ENCODE measurements at places on chromosomes 6 and 20.
A peak's percentile ranks its signal among the peaks of the same experiment; 100 is the strongest.

DNA sequence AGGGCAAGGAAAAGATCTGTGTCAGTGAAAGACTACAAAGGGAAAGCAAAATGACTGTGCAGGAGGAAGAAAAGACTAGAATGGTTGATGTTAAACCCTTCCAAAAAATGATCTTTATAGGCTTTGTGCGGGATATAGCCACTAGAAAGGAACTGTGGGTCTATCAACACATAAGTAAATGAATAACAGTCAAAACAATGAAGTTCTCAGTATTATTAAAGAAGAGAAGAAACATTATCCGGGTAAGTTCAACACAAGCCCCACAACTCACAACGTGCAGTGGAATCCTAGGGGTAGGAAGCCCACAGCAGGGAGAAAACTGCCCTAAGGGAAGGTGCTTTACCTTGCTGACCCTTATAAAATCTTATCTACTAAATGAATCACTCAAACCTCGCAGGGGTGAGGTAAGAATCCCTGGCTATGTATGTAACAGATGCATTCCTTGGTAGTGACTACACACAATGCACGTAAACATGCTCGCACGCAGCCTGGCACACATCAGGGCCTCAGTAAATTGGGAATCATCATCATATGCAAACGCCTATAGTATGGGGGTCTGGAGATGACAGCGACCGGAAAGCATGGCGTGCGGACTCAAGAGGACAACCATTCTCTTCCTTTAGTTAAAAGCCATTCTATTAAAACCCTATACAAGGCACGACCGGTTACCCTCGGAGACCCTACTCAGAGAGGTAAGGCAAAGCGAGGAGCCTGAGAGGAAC is 11.3 kb downstream of the TFAP2A start:
- peak; percentile 90 for DNase-seq

DNA sequence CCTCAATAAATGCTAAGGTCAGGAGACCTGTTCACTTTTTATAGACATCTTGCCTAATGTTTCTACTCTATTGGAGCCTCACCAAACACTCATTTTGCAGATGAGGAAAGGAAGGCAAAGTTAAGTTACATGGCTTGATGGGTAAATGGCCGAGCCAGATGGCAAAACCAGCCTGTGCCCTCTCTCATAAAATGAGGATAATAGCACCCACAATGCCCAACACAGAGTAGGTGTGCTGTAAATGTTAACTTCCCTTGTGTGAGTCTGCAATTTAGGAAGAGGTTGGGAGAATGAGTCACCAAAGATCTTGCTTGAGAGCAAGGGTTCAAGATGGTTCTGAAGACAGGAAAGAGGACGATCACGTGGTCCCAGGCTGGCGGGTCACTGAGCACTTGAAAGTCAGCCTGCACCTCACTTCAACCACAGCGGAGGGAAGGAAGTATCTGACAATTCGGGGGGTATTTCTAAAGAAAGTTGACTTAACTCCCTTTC is 3.3 kb downstream of the KCNK5 start:
- no peak for DNase-seq

GRCh38 chr6:114465511-114465910 is 122.7 kb upstream of the HS3ST5 start:
- no peak for DNase-seq

- DNase-seq: no peak
Measured at GRCh38 chr20:58542411-58543095, 27.4 kb upstream of the APCDD1L start.

- DNase-seq: no peak
Measured at GRCh38 chr6:134132494-134133141, 80.2 kb upstream of the SLC2A12 start.

DNA sequence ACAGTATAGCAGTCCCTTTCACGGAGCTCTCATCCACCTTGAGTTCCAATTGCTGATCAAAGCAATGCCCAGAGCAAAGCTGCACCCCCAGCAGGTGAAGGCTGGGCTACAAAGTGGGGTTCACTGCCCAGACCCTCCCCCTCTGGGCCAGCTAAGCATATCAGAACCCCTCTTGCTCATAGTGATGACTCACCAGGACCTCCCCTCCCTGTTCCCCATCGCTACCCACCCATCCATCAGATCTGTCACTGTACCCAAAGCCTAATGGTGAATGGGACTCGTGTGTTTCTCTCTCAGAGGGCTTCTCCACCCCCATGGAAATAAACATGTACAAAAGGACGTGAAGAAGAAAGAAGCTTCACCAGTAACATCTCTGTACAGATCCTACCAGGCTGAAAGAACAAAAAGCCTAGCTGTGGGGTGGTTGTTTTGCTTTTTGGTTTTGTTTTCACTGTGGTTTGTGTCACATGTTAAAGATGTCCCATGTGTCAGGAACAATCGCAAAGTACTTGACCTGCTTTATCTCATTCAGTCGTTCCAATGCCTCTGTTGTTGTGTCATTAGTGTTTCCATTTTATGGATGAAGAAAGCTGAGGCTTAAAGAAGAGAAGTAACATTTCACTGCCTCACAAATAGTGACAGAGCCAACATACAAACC is 518.5 kb downstream of the CD83 start:
- no peak for DNase-seq

GRCh38 chr6:154111025-154111424 is 72.0 kb downstream of the OPRM1 start:
- DNase-seq: no peak

- DNase-seq: peak; percentile 79
Measured at GRCh38 chr6:112665815-112666214, 318.7 kb downstream of the RFPL4B start.

DNA sequence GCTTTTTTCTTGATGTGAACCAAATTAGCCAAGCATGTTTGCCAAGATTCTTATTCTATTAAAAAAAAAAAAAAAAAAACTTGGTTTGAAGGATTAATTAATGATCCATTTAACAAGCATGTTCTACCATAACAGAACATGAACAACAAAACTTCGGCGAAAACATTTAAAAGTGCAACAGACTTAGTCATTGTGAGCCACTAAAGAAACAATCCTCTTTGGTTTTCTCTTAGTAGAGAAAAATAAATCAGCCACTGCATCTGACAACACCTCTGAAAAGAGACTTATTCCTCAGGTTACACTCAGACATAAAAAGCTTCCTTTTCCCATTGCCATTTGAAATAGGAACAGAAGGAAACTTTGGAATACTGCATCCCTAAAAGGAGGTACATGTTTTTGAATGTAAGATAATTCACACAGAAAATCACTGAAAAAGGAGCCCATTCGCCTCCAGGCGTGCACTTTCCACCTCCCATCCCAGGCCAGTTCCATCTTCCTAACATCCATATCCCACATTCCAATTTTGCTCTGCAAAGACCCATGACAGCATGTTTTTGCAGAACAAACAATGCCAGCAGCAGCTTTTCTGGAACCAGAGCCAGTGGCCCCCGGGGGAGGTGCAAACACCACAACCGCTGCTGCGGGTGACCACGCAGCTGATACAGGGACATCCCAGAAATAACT is 79.5 kb downstream of the ZMYND8 start:
- peak; percentile 63 for DNase-seq

DNA sequence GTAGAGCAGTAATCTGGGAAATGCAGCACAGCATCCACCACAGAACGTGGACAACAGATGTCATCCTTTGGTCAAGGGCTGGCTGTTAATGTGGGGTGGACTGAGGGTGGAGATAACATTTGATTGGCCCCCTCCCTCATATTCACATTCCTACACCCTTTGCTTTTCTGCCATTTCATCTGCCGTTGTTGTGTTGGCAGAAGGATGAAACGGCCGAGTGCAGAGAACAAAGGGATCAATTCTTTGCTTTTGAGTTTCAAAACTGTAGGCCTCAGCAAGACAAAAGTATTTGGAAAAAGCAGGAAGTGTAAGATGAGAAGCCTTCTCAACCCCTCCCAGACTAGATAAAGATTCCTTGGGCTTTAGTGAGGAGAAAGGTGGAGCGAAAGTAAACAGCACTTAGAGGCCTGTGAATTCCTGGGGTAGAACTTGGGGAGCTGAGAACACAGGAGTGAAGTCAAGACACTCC is 74.2 kb upstream of the PHIP start:
- no peak for DNase-seq

GRCh38 chr6:9494864-9495263 is 920.0 kb downstream of the TFAP2A start:
- peak; percentile 58 for DNase-seq

GRCh38 chr6:112680091-112680490 is 333.0 kb downstream of the RFPL4B start:
- DNase-seq: peak; percentile 54

- DNase-seq: no peak
Measured at GRCh38 chr20:57374343-57374930, 16.8 kb upstream of the RBM38 start.

GRCh38 chr6:81172056-81172740 is 580.3 kb downstream of the TENT5A start:
- peak; percentile 75 for DNase-seq

DNA sequence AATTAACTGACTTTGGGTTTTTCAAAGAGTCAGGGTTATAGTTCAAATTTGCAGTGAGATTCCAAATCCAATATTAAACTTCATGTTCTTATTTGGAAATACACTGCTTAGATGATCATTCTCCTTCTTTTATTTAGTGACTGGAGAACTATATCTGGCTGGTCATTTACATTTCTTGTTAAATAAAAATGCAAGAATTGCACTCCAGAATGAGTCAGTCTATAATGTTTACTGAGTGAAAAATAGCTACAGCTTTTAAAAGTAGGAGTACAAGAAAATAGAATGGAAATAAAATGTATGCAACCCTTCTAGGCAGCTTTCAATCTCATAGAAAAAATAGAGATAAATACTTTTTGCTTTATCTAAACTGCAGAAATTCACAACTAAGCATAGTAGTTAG is 54.5 kb upstream of the CD2AP start:
- no peak for DNase-seq

- DNase-seq: peak; percentile 55
Measured at GRCh38 chr6:90413867-90414266, 117.2 kb upstream of the BACH2 start.

DNA sequence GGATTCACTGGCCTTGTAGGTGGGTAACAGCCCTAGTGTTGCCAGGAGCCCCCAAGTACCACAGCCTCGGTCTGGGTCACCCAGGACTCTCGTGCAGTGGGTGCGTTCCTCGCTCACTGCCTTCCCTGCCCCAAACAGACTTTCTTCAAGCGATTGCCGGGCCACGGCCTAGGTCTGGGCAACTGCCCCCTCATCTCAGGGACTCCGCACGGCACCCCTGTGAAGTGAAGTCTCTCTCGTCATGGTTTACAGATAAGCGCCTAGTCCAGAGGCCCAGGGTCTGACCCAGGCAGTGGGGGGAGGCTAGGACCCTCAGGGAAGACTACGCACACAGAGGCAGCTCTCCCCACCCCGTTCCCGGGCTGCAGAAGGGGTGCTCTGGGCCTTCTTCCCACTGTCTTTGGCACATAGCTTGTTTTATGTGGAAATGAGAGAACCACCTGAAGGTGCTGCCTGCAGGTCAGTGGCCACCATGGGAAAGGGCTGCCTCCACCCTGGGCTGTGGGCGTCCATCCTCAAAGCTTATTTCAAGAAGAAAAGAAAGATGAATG is 220.8 kb downstream of the ERMARD start:
- DNase-seq: no peak

GRCh38 chr6:93416571-93417420 is 2.6 kb downstream of the EPHA7 start:
- DNase-seq: peak; percentile 17

- DNase-seq: no peak
Measured at GRCh38 chr6:46271107-46271506, 100.3 kb upstream of the ENPP5 start.

GRCh38 chr6:41799559-41799911 is 12.0 kb downstream of the TOMM6 start:
- no peak for DNase-seq

DNA sequence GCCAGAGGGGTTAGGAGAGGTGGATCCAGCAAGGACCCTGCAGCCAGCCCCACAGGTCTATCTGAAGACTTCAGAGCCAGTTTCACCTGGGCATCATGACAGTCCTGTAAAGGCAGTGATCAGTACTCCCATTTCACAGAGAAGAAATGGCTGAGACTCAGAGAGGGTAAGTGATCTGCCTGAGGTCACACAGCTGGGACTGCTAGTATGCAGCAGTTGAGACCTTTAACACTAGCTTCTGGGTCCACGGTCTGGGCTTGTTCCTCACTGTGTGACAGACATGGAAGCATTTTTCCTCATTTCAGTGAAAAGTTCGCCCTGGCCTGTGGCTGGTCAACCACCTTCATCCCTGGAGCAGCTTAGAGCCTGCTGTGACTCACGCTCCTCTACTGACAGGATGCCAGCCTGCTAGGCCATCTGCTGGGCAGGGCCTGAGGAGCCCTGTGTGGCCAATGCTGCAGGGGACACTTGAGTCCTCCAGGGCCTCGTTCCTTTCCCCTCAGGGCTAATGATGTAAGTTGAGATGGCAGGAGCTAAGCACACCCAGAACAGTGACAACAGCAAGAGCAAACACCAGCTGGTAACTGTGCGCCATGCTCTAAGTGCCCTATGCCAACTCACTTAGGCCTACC is 192.0 kb downstream of the LRFN2 start:
- no peak for DNase-seq

DNA sequence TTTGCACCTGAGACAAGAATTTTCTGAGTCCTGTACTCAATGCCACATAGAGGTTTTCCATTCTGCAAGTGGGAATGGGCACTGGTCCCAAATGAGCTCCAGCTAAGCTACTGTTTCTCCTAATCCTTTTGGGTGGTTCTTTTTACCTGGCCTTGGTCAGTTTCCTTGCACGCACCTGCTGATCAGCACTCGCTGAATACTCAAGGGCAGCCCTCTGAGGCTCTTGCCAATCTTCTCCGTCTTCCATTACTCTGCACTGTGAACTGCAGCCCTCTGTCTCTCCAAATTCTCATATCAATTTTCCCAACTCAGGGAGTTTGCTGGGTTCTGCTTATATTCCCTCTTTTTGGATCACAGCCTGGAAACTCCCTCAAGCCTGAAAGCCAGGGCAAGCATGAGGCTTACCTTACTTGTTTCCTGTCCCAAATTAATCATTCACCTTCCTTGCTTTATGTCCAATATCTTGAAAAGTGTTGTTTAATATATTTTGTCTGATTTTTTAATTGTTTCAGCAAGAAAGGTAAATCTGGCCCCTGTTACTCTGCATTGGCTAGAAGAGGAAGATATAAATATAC is 138.0 kb upstream of the TBX18 start:
- DNase-seq: no peak

GRCh38 chr6:140677781-140678528 is 1303.5 kb upstream of the CITED2 start:
- DNase-seq: peak; percentile 63

- peak; percentile 8 for DNase-seq
Measured at GRCh38 chr20:25496968-25497401, 88.3 kb downstream of the NINL start.

GRCh38 chr6:19417713-19418112 is 419.5 kb upstream of the ID4 start:
- peak; percentile 88 for DNase-seq
